ENCODE measurements at places on chromosomes 2 and 18. TPM values are rescaled to one million over a fixed set of nuclear protein-coding genes. Genes with fewer than 3 reads are reported as not detected.

The CCDC141 gene
- 2.2 TPM for polyA plus RNA-seq

The NOL4 gene
- 58.8 TPM for polyA plus RNA-seq

The DLX1 gene
- 0.21 TPM for polyA plus RNA-seq

The SERPINB13 gene
- not detected for polyA plus RNA-seq

The UGT1A6 gene
- 3.0 TPM for polyA plus RNA-seq

The LANCL1 gene
- polyA plus RNA-seq: 126 TPM

The ACKR3 gene
- polyA plus RNA-seq: 52.8 TPM

The NDC80 gene
- polyA plus RNA-seq: 12.9 TPM

The PLGLB2 gene
- polyA plus RNA-seq: not detected

The KIF5C gene
- 57.0 TPM for polyA plus RNA-seq

The TUBA4B gene
- polyA plus RNA-seq: 1.6 TPM

The GAD1 gene
- polyA plus RNA-seq: 8.5 TPM

The ABCA12 gene
- polyA plus RNA-seq: 1.4 TPM

The CDK5R2 gene
- 0.83 TPM for polyA plus RNA-seq

The ADD2 gene
- polyA plus RNA-seq: 5.8 TPM

The TNFAIP6 gene
- 26.1 TPM for polyA plus RNA-seq

The GULP1 gene
- polyA plus RNA-seq: 76.2 TPM

All from testis (tissue), 5 donors.